ENCODE measurements at places on chromosomes 12 and 14.

DNA sequence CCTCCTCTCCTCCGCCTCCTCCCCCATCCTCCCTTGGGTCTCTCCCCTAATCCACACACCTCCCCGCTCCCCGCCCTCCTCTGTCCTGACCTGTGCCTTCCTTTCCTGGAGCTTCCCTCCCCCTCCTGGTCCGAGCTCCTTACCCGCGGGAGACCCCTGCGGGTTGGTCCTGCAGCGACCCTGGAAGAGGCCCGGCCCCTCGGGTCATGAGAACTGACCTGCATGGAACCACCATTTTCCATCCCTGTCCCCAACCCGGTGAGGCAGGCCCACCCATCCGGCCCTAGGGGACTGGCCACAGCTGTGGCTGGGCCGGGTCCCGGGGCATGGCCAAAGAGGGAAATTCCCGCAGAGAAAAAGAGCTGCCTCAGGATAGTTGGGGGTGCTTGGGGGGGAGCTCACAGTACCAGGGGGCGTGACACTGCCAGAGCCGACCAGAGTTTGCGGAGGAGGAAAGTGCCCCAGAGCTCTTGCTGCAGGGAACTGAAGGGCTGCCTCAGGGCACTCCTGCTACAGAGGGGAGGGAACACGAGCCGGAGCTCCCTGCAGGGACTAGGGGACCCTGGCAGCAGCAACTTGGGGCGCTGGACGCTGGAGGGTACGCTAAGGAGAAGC lies 613 bp downstream of the ARHGEF40 start:
- DNase-seq, result no peak

DNA sequence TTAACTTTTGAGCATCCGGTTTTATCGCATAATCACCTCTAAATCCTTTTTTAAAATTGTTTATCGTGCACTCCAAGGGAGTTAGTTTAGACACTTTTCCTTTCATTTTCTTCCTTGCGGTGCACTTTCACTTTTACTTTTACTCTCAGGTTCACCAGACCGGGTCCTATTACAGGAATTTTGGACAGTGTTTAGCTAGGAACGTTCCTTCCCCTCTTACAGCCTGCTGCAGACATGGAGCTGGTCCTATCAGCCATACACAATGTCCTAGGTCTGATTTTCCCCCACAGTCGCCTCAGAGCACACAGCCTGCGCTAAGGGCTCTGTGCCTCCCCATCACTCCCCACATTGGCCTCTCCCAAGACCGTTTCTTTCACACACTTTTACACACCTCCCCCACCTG lies 103.9 kb downstream of the ALG10 start:
- DNase-seq, result no peak

- DNase-seq, result no peak
These were observed 93.5 kb downstream of the LRRC74A start for GRCh38 chr14:76919431-76920330.

DNA sequence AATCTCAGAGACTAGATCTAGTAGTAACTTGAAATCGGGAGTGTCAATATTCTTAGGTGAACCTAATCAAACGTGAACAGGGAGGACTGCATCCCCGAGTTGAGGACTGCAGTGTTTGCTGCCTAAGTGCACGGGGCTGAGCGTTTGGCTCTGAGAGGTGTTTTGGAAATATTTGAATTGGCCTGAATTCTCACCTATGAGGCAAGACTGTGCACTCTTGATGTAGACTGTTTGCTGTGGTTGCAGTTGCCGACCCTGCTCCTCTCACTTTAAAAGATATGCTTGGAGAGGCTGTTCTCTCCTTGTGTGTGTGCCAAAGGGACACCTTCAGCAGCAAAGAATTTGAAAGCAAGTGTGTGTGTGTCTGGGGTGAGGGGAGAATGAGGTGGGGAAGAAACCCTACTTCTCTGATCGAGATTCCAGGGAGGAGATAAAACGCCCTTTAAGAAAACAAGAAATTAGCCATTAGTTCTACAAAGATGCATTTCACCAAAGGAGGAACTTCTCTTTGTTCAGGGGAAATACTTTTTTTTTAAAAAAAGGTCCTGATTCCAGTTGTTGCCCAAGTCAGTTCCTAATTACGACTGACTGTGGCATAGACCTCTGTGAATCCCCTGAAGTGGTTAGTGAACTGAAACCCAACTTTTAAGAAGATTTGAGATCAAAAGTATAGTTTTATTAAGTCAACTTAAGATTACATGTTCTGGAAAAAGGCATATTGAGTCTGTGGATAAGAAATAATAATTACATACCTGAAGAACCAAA lies 106.6 kb downstream of the DYRK2 start:
- no peak for DNase-seq

DNA sequence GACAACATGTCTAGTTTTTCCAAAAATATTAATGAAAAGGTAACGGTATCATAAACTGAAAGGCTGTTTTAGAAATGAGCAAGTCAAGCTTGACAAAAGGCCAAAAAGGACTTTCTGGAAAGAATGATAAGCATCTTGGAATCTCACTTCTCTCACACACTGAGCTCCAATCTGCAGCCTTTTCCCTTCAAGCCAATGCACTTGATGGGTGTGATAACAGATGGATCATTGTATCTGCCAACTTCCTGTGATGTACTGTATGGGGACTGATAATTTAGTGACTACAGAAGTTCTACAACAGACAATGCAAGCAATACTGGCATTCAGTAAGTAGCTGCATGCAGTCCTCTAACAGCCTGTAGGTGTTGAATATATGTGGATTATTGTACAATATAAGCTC lies 147.1 kb downstream of the MED13L start:
- DNase-seq, result no peak

GRCh38 chr14:61718039-61718438 lies 22.7 kb downstream of the HIF1A start:
- no peak for DNase-seq

DNA sequence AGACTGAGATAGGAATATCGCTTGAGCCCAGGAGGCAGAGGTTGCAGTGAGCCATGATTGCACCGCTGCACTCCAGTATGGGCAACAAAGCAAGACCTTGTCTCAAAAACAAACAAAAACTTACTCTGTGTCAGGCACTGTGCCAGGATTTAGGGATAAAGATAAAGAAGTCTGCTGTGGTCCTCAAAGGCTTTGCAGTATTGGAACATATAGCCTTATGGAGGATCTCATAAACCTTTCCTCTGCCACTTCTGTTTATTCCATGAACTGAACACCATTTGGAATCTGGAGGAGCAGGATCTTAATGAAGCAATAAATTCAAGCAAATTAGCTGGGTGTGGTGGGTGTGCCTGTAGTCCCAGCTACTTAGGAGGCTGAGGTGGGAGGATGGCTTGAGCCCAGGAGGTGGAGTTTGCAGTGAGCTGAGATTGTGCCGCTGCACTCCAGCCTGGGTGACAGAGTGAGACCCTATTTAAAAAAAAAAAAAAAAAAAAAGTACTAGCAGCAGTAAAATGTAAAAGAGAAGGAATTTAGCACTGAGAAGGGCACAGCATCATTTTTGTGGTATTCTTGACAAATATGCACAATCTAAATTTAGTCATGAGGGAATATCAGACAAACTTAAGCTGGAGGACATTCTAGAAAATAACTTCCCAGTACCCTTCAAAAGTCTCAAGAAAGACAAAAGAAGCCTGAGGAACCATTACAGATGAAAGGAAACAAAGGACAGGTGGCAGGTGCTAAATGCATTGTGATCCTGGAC lies 27.1 kb downstream of the BMAL2 start:
- no peak for DNase-seq

- no peak for DNase-seq
These were observed 43.6 kb downstream of the PTPRR start for GRCh38 chr12:70876952-70877351.

DNA sequence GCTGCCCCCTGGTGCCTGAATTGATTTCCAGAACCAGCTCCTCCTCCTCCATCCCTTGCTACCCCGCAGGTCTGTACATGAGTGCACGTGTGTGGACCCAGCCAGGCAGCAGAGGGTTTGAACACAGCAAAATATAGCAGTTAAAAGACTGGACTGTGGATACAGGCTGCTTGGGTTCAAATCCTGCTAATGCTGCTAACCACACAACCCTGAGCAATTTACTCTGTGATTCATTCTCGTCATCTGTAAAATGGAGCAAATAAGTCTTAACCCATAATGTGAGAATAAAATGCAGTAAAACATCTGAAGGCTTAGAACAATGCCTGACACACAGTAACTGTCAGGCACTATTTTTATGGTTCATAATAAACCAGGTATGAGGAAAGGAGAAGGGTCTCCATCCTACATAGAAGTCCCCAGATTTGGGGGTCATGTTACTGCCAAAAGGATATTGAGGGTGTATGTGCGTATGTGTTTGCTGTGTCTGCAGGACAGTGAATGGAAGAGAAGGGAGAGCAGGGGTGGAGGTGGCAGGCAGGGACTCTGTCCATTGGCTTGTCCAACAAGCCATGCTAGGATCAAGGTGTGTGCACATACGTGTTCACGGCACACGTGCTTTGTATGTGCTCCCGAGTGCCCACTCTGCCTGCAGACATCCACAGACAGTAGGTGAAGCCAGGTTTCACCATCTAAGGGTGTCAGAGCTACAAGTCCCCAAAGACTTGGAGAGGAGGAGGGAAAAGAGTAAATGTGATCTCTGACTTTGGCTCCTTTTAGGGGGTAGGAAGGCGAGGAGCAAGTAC lies 1.5 kb upstream of the STAT6 start:
- no peak for DNase-seq

DNA sequence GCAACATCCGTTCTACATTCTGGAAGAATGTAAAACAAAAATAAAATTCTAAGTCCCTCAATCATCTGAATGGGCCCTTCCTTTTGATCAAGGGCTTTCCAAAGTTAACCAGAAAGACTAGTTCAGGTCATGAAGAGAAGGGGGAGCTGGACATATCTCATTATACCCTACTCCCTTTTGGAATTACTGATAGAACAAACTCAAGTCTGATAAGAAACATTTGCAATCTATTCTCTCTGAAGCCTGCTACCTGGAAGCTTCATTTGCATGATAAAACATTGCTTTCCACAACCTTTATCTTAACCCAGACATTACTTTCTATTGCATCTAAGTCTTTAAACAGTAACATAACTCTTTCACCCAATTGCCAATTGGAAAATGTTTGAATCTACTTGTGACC lies 8.3 kb upstream of the ACSM4 start:
- no peak for DNase-seq

DNA sequence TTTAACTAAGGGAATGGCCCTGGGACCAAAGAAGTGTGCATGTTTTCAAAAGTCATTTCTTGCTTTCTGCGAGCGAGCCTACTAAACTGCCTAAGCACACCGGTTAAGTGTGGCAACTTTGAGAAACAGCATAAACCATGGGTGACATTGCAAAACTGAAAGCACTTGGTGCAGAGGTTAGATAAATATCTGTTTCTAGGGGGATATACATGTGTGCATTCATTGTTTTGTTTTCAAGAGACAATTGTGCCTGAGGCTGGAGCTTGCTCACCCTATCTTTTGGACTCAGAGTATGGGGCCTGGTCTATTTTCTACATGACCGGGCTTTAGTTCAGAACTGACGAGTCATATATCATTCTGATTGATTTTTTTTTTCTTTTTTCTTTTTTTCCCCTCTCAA lies 923.4 kb downstream of the NRXN3 start:
- no peak for DNase-seq

DNA sequence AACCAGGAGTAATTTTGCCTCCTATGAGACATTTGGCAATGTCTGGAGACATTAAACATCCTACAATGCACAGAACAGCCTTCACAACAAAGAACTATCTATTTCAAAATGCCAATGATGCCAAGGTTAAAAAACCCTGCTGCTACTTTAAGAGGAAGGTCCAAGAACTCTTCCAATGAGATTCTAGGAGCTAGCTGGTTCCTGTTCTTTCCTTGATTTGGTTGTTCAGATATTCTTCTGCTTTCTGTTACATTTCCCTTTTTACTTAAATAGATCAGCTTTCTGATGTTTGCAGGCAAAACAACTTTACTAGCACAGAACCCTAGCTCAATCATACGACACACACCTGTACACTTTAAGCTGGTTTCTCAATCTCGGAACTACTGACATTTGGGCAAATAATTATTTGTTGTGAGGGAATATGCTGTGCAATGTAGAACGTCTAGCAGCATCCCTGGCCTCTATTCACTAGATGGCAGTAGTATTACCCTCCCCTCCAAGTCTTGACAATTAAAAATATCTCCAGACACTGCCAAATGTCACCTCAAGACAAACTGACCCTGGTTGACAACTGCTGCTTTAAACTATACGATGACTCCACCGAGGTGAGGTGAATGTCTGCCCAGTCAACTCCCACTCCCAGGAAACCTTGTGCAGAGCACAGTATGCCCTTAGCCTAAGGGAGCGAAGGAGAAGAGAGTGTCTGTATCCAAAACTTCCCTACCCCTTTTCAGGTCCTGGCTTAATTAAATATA lies 4.4 kb downstream of the BLTP3B start:
- no peak for DNase-seq

- DNase-seq, result no peak
These were observed 989.1 kb upstream of the TMEM132C start for GRCh38 chr12:127277882-127278281.

- DNase-seq, result no peak
These were observed 47.3 kb downstream of the WDR20 start for GRCh38 chr14:102187044-102187443.

- no peak for DNase-seq
These were observed 89.3 kb upstream of the SLC38A4 start for GRCh38 chr12:46915082-46915481.

GRCh38 chr12:48924617-48925303 lies 532 bp downstream of the FKBP11 start:
- peak; percentile 52 for DNase-seq

DNA sequence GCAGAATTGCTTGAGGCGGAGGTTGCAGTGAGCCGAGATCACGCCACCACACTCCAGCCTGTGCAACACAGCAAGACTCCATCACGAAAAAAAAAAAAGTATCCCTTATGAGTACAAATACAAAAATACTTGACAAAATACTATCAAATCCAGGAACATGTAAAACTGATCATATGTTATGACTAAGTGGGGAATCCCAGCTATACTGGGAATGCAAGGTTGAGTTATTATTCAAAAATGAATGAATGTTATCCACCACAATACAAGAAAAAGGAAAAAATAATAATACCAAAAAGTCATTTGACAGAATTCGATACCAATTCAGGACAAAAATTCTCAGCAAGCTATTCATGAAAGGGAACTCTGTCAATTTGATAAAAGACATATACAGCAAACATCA lies 32.6 kb downstream of the MOK start:
- DNase-seq, result no peak

- DNase-seq, result no peak
These were observed 18.6 kb downstream of the SH2B3 start for GRCh38 chr12:111424189-111424792.

DNA sequence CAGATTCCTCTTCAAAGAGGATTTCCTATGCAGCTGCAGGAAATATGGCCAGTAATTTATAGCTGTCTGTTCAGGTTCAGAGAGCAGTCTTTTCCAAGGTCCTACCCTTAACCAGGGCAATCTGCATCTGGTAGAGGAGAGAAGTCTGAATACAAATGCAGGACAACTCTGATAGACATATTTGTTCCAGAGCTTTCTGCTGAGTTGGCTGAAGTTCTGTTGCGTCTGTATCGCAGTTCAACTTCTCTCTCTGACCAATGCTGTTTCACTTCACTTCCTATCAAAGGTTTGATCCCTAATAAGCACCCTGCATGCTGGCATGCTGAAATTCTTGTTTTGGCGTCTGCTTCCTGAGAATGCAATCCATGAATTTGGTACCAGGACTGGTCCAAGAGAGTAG lies 14.0 kb upstream of the CCDC91 start:
- DNase-seq, result no peak
